Liver (tissue), 10 donors: ENCODE measurements at places on chromosomes 11 and 22. TPM values are rescaled to one million over a fixed set of nuclear protein-coding genes. Genes with fewer than 3 reads are reported as not detected.

DNA sequence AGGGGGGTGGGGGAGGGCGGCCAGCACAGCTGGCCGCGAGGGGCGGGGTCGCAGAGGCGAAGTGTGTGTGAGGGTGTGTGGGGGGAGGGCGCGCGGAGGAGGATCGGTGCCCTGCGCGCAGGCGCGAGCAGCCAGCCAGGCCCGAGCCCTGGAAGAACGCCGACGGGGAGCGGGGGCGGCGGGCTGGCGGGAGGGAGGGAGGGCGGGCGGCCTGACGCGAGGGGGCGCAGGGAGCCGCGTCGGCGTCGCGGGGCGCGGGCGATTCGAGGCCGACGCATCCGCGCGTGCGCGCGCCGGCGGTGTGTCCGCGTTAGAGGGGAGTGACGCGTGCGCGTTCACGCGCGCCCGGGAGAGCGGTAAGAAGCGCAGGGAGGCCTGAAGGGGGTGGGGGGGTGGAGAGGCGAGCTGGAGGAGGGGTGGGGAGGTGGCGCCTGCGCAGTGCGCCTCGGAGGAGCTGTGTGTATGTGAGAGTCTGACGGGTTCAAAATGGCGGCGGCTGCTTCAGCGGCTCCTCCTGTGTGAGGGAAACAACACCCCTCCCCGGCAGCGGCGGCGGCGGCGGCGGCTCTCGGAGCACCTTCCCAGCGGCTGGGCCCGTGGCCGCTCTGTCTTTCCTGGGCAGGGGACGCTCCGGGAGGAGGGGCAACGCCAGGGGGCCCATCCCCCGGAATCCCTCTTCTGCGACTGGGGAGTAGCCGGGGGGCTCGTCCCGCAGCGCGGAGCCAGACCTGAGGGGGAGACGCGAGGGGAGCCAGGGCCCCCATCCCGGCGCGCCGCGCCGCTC, at the start of gene KDM2A:
Gene KDM2A, plus strand, starts transcription at position 463 of the 784 bp plus-strand sequence. CDS start 2,054 bp downstream, outside the sequence.
- no peaks in the 10 kb centered on the region for H3K27me3 ChIP-seq
- H3K4me3 ChIP-seq, result peak within 1 kb of the TSS; percentile 94
- DNase-seq, result peak; percentile 98
- H3K36me3 ChIP-seq, result no peaks in the 10 kb centered on the region

- no peak overlapping the region for H3K4me3 ChIP-seq
- H3K36me3 ChIP-seq, result peaks cover 2% of the 10 kb centered on the region
- DNase-seq, result no peak
- H3K4me1 ChIP-seq, result peaks cover 6% of the 10 kb centered on the region
Observed at GRCh38 chr11:7591107-7591894, 77.5 kb downstream of the PPFIBP2 start.

GRCh38 chr11:123654566-123655081, at the start of gene SCN3B:
Gene SCN3B (minus strand): TSS chr11:123654624. CDS start chr11:123653801, 823 bp downstream.
- H3K4me3 ChIP-seq, result peak within 1 kb of the TSS; percentile 56
- DNase-seq, result peak; percentile 65
- H3K27ac ChIP-seq, result no peak within 1 kb of the TSS
- no peaks in the 10 kb centered on the region for H3K36me3 ChIP-seq
- H3K4me1 ChIP-seq, result peaks cover 9% of the 10 kb centered on the region

- no peaks in the 10 kb centered on the region for H3K27me3 ChIP-seq
- no peaks in the 10 kb centered on the region for H3K36me3 ChIP-seq
- no peak for DNase-seq
- H3K4me1 ChIP-seq, result peaks cover 15% of the 10 kb centered on the region
- no peak overlapping the region for H3K27ac ChIP-seq
Observed at GRCh38 chr11:76736773-76737495, 46.2 kb upstream of the TSKU start.

DNA sequence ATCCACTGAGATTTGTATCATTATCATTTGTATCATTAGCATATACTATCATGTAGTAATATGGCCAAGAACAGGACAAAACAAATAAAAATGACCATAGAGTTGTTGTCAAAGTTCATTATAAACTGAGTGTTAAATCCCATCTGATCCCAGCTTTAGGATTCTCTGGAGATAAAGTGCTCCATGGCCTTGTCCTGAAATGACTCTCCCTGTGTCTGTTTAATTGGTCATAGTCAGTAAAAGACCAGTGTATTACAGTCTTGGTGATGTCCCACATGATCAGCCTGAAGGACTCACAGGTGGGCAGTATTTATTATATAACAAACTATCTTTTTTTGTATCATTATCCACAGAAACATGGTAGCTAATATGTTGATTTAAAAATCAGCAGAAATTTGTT, 361.6 kb downstream of the TMEM135 start:
- no peaks in the 10 kb centered on the region for H3K27me3 ChIP-seq
- DNase-seq, result no peak
- no peak overlapping the region for H3K27ac ChIP-seq
- no peaks in the 10 kb centered on the region for H3K4me1 ChIP-seq
- no peaks in the 10 kb centered on the region for H3K36me3 ChIP-seq

GRCh38 chr11:60625262-60625661, 74.2 kb upstream of the MS4A8 start:
- no peaks in the 10 kb centered on the region for H3K36me3 ChIP-seq
- H3K4me1 ChIP-seq, result no peaks in the 10 kb centered on the region
- no peaks in the 10 kb centered on the region for H3K27me3 ChIP-seq

DNA sequence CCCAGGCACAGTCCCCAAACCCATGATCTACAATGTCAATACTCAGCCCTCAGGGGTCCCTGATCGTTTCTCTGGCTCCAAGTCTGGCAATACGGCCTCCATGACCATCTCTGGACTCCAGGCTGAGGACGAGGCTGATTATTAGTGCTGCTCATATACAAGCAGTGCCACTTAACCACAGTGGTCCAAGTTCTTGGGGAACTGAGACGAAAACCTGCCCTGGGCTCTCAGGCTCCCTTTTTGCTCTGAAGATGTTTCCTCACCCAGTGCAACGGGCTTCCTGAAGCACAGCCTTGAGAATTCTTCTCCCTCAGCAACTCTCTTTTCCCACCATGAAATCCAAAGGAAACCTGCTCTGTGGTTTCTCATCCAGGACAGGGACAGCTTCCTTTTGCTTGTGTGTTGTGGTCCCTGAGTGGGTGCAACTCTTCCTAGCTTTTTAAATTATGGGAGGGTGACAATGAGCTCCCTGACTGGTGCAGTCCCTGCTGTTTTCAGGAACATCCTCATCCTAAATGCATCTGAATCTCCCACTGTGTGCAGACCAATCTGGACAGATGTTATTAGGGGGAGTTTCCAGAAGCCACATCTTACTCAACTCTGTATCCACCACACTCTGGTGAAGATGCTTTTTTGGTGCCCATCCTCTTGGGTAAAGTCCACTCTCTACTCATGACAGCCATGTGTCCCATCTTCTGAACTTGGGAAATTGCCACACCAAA, 30.6 kb upstream of the IGLL5 start:
- no peak overlapping the region for H3K27ac ChIP-seq
- H3K27me3 ChIP-seq, result peaks cover 2% of the 10 kb centered on the region
- no peaks in the 10 kb centered on the region for H3K4me1 ChIP-seq
- no peak overlapping the region for H3K4me3 ChIP-seq

OR8G5 gene
- total RNA-seq, result not detected

POU2AF2 gene
- total RNA-seq, result not detected
